RKO (cell line): ENCODE measurements at places on chromosomes 1 and 21.

- no peak for DNase-seq
These were observed at the start of gene KCNE1 for GRCh38 chr21:34511787-34512455. Gene KCNE1, minus strand, starts transcription at chr21:34512210. Its CDS starts 62,576 bp downstream, at chr21:34449634.

- DNase-seq = no peak
These were observed 96.9 kb downstream of the GRIK3 start for GRCh38 chr1:36937371-36937770.

DNA sequence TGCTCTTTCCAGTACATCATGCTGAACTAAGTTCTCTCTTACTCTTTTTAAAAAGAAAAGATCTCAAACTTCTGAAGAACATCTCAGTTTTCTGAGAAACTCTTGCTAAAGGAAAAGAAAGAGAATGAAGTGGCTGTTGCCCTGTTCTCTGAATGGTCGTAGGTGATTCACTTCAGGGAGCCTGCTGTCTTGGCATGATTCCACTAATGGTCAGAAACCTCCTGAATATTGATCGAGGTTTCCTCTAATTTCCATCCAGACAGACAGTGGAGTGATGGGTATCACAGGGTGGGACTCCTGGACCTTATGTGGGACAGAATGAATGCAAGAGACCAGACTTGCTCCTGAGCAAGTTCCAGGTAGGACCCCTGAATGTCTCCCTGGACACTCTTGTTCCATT is 2.5 kb downstream of the FCRL2 start:
- DNase-seq = no peak

GRCh38 chr1:111204983-111205713 is 4.7 kb upstream of the DENND2D start:
- no peak for DNase-seq

DNA sequence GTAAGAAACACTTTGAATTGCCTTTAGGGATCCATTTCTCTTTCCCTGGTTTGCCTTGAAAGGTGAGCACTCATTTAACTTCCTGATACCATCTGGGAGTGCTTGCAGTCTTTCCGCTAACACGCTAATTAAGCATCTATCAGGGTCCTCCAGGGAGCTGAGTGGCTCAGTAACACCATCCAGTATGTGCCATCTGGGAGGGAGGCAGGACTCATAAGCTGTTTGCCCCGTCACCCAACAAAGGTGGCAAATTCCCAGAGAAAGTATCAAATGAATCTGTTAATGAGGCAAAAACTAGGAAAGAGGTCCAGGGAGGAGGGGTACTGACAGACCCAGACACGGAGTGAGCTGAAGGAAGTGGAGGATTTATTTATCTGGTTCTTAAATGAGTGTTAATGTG is 430.9 kb downstream of the HLX start:
- no peak for DNase-seq

GRCh38 chr1:192824511-192824910 is 15.7 kb downstream of the RGS2 start:
- no peak for DNase-seq

GRCh38 chr1:67977756-67978155 is 72.7 kb downstream of the DIRAS3 start:
- no peak for DNase-seq

- no peak for DNase-seq
These were observed 87.1 kb upstream of the ARHGEF16 start for GRCh38 chr1:3367376-3367775.

- DNase-seq = no peak
These were observed 53.3 kb upstream of the HMGB4 start for GRCh38 chr1:33810571-33810970.

GRCh38 chr1:211908453-211908852 is 77.9 kb upstream of the LPGAT1 start:
- no peak for DNase-seq

- DNase-seq = no peak
These were observed 8.5 kb downstream of the HLX start for GRCh38 chr1:220887520-220888416.

DNA sequence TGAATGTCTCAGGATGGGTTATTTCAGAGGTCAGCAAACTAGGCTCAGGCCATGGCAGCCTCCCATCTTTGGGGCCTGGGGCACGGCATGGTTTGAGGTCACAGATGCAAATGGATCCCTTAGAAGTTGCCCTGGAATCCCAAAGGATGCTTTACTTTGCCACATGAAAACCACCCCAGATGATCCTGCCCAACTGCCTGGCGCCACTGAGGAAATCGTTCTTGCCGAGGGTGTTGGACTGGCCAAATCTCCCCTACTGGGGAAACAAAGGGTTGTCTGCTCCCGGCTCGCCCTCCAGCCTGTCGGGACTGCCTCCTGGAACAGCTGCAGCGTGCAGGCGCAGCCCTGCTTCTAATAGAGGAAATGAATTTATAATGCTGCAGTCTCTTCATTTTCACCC is 173.0 kb upstream of the LMO4 start:
- no peak for DNase-seq

DNA sequence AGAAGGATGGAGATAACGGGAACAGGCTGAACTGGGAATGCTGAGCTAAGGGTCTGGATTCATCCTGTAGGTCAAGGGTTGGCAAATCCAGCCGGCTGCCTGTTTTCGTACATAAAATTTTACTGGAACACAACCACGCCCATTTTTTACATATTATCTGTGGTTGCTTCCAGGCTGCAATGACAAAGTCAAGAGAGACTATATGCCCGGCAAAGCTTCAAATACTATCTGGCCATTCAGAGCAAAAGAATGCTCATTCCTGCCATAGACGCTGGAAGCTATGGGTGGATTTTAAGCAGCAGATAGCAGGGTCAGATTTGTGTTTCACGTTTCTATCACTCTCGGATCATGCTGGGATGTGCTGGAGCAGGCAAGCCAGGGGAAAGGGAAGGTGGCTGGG is 137.9 kb upstream of the EDN2 start:
- DNase-seq = no peak

GRCh38 chr1:153778051-153778823 is 3.0 kb downstream of the SLC27A3 start:
- DNase-seq = no peak

GRCh38 chr1:182889997-182890396 is 50.9 kb downstream of the DHX9 start:
- DNase-seq = no peak

DNA sequence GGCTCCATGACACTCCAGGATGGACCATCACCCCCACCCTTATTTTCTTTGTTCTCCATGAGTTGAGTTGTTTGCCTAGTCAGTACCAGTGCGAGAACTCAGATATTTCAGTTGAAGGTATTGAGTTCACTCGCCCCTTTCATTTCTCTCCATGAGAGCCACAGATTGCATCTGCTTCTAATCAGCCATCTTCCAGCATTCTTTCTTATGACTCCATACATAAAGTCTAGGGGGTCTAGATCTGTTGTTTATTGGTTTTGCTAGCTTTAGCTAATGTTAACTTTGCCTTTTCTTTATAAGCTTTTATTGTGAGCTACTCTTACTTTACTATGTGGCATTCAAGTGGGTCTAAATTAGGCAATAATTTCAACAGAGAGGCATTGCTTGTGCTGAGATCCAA is 71.6 kb upstream of the PDC start:
- DNase-seq = no peak

GRCh38 chr1:23726686-23727085 is 16.6 kb upstream of the ELOA start:
- no peak for DNase-seq

GRCh38 chr1:159228554-159228953 is 23.9 kb downstream of the ACKR1 start:
- DNase-seq = no peak

GRCh38 chr21:28537371-28538079 is 455.2 kb downstream of the LTN1 start:
- DNase-seq = no peak

- DNase-seq = no peak
These were observed 87.0 kb downstream of the SIPA1L2 start for GRCh38 chr1:232542633-232543593.

GRCh38 chr1:52601991-52602855 is at the start of gene GPX7:
Gene GPX7, plus strand, starts transcription at chr1:52602371. Its CDS starts 39 bp downstream, at chr1:52602410.
- DNase-seq = no peak

GRCh38 chr1:37922767-37923550 is 23.9 kb downstream of the INPP5B start:
- DNase-seq = no peak

GRCh38 chr1:19786988-19787423 is 12.7 kb downstream of the TMCO4 start:
- no peak for DNase-seq

- no peak for DNase-seq
These were observed 239.0 kb downstream of the NTNG1 start for GRCh38 chr1:107379826-107380225.

GRCh38 chr1:108570128-108570527 is 10.2 kb downstream of the EEIG2 start:
- DNase-seq = peak; percentile 56

DNA sequence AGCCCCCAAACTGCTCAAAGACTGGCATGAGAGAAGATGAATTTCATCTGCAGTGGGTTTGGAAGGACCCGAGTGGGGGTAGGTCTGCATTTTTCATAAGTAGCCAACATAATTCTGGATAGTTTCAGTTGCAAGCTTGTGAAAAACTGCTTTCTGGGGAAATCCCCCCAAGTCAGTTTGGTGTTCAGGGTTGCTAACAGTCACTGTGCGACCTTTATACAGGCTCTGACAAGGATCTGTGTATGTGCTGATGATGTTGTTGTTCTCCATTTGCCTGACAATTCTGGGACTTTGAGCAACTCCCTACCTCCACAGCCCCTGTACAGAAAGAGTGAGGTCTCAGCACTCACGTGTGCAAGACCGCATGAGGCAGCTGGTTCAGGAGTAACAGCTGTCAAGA is 87.9 kb downstream of the SUSD4 start:
- DNase-seq = no peak

DNA sequence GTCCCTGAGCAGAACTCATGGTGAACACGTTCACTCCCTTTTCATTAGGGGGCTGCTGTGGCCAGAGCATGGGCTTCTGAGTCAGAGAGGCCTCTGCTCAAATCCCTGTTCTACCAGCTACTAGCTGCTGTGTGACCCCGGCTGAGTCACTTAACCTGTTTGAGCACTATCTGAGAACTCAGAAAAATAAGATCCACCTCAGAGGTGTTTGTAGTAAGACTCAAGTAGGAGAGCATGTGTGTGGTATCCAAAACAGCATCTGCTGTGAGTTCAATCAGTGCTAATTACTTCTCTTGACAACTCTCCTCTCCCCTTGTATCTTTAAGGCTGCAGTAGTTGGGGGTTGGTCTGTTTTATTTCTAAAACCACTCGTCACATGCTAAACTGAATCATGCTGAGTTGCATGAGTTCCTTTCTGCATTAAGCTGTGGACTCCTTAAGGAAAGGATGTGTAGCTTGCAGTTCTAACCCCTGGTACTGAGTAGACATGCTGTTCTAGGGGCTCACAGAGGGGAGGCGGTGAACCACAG is 39.7 kb upstream of the JUN start:
- DNase-seq = peak; percentile 79

- DNase-seq = no peak
These were observed 48.3 kb upstream of the CAPZB start for GRCh38 chr1:19533626-19534025.

DNA sequence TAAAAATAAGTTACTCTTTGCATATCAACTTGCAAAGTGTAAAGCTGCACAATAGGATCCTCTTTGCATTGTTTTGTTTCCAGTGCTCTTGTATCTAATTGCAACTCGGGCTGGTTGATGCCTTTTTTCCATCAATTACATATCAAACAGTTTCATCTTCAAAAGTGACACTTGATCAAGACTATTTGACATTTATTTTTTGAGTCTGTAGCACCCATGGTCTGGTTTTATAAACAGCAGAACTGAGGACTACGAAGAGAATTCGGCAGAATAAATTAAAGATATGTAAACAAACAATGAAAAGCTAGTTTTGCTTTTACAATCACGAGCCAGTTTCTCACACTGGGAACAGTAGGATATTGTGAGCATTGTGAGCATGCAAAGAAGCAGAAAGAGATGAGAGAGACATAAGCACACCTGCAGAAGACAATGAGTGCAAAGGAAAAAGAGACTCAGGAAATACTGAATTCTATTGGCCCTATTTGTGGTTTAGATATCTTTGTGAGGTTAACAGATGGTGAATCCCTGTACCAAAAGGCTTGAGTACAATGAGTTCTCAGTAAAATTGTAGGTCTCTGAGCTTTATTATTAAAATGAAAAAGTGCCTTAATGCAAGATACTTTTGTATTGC is 45.4 kb downstream of the RPL5 start:
- DNase-seq = no peak

- no peak for DNase-seq
These were observed 156.9 kb downstream of the DHRS3 start for GRCh38 chr1:12460911-12461621.

DNA sequence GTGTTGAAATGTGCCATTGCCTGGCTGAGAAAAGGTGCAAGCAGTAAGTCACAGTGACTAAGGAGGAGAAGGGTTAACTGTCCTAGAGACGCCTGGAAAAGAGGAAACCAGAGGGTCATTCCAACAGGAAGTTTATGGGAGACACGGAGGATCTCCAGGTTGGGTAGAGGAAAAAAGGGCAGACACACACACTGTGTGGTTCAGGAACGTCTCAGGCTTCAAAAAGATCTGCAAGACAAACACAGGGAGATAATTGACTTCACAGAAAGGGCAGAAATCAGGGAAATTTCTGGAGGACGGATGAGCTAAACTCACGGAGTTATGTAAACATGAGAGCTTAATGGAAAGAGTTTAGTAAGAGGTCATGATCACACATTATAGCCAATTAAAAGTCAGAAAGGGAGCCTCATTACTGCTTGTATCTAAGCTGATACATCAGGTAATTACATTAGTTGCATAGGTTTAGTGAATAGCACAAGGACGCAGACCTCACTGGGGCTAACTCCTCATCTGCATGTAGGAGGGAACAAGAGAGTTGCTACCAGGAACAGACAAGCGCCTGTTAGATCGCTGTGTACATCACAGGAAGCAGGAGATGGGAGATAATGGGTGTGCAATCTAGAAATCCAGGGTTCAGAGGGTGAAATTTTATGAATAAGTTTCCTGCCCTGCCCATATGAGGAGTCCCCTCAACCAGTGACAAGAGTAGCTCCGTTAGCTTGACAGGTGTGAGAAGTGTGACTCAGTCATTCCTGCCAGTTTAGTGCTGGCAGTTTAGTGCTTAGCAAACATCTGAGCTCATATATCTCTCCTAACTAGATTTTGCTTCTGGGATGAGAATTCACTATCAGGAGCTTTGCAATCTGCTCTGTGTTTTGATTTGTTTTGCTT is 96.6 kb upstream of the TNR start:
- peak; percentile 16 for DNase-seq

DNA sequence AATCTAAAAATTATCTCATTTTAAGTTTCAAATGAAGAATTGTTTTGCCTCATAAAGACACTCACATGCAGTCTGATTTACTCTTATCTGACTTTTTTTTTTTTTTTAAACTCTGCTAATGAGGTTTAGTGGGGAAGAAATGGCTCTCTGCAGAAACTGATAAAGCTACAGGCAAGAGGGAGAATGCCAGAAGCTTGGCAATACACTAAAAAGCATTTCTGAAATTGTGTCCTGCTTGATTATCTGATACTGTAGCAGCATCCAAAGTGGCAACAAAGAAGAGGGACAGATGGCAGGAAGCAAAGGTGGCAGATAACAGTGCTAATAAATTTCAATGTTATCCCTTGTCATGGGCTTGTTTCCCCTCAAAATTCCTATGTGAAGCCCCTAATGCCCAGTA is 1744.9 kb downstream of the NCAM2 start:
- DNase-seq = no peak

- DNase-seq = peak; percentile 93
These were observed at the start of gene RBM34 for GRCh38 chr1:235160957-235161684. Gene RBM34, minus strand, starts transcription at chr1:235161250. Its CDS starts 24 bp downstream, at chr1:235161226.

- no peak for DNase-seq
These were observed 81.8 kb downstream of the LRRC7 start for GRCh38 chr1:69649383-69649990.

GRCh38 chr1:103250441-103250861 is 142.1 kb upstream of the COL11A1 start:
- no peak for DNase-seq

GRCh38 chr1:154193821-154194220 is 1.9 kb upstream of the TPM3 start:
- DNase-seq = no peak
